ENCODE measurements at places on chromosomes 2 and 18.

GRCh38 chr2:138779781-138780445 lies at the start of gene NXPH2:
TSS of gene NXPH2 (minus strand) at chr2:138780390. CDS start at chr2:138780241, 149 bp downstream.
- DNase-seq: no peak

DNA sequence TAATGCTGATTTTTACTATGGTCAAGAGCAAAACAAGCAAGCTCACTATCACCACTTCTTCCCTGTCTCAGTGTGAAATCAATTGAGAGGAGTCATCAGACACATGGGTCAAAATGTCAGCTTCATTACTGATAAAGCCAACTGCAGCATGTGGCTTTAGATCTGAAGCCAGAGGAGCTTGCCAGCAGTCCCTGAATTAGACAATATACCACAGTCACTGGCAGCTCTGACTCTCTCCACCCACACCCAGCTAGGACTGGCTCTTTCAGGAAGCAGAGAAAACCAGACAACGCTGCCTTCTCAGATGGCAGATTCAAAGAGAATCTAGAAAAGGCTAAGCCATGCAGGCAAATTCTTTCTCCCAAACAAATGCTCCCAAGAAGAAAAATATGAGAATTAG lies 20.0 kb upstream of the ASB18 start:
- DNase-seq: no peak

GRCh38 chr2:168564641-168565040 lies 108.6 kb downstream of the CERS6 start:
- no peak for DNase-seq

DNA sequence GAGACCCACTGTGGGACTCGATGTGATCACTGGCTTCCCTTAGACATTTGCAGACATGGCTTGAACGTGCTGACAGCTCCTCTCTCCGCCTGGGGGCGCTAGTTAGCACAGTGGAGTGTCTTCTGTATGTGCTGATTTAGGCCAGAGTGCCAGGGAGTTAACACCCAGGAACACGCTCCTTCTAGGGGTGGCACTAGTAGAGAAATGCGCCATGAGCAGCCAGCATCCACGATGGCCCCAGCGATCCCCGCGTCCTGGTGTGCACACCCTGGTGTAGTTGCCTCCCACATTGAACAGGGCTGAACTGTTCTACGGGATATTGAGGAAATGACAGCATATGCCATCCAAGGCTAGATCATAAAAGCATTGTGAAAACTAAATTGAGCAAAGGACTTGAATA lies 11.4 kb upstream of the NMUR1 start:
- DNase-seq: peak; percentile 27

GRCh38 chr2:10884574-10884975 lies 27.2 kb upstream of the KCNF1 start:
- no peak for DNase-seq

DNA sequence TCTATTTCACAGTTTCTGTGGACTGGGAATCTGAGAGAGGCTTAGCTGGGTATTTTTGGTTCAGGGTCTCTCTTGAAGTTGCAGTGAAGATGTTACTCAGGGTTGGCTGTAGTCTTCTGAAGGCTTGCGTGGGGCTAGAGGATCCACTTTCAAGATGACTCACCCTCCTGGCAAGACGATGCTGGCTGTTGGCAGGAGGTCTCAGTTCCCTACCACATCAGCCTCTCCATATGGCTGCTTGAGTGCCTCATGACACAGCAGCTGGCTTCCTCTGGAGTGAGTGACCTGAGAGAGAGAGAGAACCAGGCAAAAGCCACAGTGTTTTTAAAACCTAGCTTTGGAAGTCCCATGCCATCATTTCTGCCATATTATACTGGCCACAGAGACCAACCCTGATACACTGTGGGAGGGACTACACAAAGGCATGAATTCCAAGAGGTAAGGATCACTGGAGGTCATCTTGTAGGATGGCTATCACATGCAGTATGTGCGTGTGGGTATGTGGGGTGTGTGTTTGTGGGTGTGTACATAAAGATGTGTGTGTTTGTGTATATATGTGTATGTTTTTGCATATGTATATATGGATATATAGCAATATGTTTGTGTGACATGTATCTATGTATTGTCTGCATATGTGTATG lies 25.1 kb downstream of the DNPEP start:
- DNase-seq: peak; percentile 58

DNA sequence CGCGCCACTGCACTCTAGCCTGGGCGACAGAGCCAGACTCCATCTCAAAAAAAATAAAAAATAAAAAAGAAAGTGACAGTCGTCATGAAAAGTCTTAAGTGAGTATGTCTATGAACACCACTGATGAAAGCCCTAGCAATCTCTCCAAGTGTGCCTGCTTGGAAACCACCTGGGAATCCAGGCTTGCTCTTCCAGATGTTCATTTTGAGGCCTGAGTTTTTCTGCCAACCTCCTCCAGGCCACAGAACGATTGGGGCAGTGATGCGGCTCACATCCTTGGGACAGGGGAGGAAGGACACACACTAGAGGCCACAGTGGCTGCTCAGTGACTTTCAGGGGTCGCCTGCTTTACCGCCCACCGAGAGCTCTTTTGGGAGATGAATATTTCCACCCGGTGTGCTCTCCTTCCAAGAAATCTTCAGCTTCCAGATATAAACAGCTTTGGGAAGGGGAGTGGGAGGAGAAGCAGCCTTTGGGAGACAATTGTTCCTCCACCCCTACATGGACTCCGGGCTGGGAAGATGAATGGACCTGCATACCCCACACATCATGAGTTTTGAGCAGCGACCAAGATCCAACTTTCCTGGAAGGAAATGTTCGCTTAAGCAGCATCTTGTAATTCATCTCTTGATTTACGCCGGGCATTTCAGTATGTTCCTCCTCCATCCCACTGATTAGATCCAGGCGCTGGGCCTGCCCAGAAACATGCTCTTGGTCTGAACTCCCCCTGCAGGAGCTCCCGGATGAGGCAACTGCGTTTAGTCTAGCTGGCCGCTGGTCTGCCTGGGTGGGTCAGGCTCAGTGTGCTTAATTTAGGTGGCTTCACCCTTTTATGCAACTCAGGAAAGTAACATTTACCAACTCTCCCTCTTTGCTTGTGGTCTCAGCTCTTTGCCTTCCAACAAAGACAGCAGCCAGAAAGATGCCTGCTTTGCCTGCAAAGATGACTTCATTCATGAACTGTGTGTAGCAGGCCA lies 6.2 kb upstream of the ARMC9 start:
- no peak for DNase-seq

DNA sequence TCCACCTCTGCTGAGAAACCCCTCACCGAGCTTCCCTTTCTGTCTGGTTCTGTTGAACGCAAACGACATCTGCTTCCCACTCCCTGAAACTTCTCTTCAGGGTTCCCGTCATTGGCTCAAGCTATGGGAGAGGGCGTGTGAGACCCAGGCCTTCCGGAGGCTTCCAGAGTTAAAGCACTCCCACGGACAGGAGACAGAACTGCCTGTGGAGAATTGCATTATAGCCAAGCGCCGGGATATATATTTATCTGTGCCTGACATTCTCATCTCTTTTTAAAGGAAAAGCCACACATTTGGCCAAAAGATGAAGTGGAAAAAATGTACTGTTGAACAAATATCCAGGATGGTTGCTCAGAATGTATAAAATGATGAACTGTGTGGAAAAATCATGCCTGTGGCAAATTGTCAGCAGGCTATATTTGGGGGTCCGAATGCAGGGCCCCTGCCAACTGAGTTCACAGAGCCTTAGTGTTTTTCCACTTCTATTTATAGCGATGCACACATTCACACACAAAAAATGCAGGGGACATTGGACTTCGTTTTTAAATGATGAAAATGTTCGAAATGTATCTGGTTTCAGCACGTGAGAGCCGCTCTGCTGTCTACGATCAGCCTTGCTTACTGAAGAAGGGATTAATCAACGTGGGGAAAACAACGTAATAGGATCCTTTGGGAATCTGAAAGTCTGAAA lies 59.5 kb downstream of the E2F6 start:
- DNase-seq: no peak

- peak; percentile 65 for DNase-seq
Measured at GRCh38 chr2:28678944-28679343, 72.7 kb upstream of the PPP1CB start.

GRCh38 chr2:131153529-131153928 lies 48.4 kb downstream of the PLEKHB2 start:
- no peak for DNase-seq

- DNase-seq: no peak
Measured at GRCh38 chr2:109500910-109501309, 112.9 kb downstream of the SEPTIN10 start.

DNA sequence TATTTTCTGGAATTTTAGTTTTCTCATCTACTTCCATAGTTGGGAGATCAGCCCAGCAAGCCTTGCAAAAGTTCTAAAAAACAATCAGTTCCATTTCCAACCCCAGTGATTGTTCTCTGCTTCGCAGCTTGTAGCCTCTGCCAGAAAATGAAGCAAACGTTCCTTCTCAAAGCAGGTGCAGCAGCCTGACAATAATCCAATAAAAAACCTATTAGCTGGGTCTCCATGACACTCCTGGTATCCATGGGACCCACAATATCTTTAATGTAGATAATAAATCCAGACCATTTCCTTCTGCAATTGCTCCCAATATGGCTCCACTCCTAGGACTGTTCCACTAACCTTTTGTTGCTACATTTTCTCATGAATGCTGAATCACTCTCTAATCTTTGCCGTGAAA lies 140.8 kb upstream of the SETBP1 start:
- DNase-seq: no peak

- DNase-seq: peak; percentile 60
Measured at GRCh38 chr2:237859533-237860272, at the start of gene RAMP1. TSS of gene RAMP1 (plus strand) at chr2:237859623. CDS start at chr2:237859676, 53 bp downstream.

All from activated CD4-positive, alpha-beta T cell treated with anti-CD3 and anti-CD28 coated beads, Interleukin-10, Interleukin-2, amounts not matched to agents 100 ng/mL and 50 ng/mL, durations not matched to agents 16 hours and 8 hours (primary cell).